ENCODE measurements at places on chromosomes 5 and 9. TPM values are rescaled to one million over a fixed set of nuclear protein-coding genes. Genes with fewer than 3 reads are reported as not detected.

KIF4B gene
- 0.33 TPM for polyA plus RNA-seq

DNA sequence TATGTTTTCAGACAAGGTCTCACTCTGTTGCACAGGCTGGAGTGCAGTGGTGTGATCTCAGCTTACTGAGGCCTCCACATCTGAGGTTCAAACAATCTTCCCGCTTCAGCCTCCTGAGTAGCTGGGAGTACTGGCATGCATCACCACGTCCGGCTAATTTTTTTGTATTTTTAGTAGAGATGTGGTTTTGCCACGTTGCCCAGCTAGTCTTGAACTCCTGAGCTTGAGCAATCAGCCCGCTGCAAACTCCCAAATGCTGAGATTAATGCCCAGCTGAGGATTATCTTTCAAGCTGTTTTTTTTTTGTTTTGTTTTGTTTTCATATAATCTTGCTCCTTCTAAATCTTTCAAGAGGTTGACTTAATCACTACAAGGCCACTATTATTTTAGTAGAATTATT, 47.3 kb upstream of the SLC28A3 start:
- DNase-seq, result no peak

- no peak for DNase-seq
Observed at GRCh38 chr9:137168904-137169856, 671 bp downstream of the LRRC26 start.

ZDHHC11 gene
- 5.9 TPM for polyA plus RNA-seq

- no peak for DNase-seq
Observed at GRCh38 chr9:130298662-130299279, 33.2 kb downstream of the HMCN2 start.

ORM2 gene
- not detected for polyA plus RNA-seq

DNA sequence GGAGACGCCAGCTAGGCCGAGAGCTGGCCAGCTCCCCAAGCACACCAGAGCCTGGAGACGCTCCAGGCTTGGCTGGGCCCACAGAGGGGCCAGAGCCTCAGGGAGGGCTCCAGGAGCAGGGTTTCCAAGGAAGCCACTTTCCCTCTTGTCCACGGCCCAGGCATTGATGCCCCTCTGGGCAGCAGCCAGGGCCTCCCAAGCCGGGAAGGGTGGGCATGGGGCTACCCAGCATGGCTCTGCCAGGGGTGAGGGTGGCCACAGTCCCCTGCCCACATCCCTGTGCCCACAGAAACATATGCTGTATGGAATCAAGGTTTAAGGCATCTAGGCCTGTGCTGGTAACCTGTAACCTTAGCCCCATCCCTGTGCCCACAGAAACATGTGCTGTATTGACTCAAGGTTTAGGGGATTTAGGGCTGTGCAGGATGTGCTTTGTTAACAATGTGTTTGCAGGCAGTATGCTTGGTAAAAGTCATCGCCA, 1.5 kb upstream of the DPP7 start:
- no peak for DNase-seq

FREM1 gene
- 173 TPM for polyA plus RNA-seq

Data from right renal cortex interstitium (tissue), 3 donors.